BJ (cell line): ENCODE measurements at places on chromosomes 4 and X.

GRCh38 chr4:142348613-142349021, 497.5 kb downstream of the INPP4B start:
- DNase-seq = no peak

DNA sequence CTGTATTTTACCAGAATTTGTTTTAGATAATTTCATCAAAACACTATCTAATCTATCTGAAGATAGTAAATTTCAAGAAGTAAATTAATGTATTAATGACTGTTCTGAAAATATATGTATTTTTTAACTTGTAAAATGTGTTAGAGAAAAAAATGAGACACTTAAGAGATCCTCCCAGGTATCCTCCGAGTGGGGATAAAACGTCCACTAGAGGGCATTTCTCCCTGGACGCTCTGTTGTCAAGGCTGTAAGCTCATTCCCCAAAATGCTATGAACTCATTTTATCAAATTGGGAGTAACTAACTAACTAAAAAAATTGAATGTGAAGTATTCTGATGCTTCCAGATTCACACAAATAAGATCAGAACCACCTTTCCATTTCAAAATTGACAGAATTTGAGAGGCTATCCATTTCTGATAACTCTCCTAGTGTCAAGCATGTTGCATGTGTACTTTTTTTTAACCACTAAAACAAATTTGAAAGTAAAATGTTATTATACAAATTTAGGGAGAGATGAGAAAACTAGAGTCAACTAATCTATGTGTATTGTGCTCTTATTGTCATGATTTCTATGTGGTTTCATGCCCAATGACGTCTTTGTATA, 337.3 kb upstream of the HS3ST1 start:
- no peak for DNase-seq

GRCh38 chrX:44889824-44890223, 16.8 kb downstream of the KDM6A start:
- DNase-seq = no peak

GRCh38 chr4:98564852-98565251, 93.6 kb downstream of the TSPAN5 start:
- no peak for DNase-seq

GRCh38 chr4:77176640-77177039, 19.6 kb downstream of the CCNG2 start:
- no peak for DNase-seq

DNA sequence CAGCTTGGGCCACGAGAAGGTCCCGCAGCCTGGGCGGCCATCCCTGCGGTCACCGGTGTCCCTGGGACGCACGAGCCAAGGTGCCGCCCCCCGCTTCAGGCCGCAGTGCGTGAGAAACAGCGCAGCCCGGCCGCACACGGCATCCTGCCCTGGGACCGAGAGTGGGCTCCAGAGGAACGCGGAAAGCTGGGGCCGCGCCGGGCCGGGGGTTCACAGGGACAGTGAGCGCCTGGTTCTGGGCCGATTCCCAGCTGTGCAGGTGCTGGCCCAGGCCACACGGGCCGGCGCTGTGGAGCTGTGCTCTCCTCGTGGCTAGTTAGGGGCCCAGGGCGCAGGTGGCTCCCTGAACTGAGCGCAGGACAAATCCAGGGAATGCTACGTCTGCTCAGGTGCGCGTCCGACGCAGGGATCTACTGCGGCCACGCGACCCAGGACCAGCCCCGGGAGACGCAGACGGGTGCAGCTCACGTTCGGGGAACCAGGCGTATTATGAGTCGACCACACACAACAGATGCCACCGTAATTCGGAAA, 25.8 kb upstream of the GTPBP6 start:
- no peak for DNase-seq

GRCh38 chr4:94488670-94489069, 36.9 kb downstream of the PDLIM5 start:
- DNase-seq = peak; percentile 82

DNA sequence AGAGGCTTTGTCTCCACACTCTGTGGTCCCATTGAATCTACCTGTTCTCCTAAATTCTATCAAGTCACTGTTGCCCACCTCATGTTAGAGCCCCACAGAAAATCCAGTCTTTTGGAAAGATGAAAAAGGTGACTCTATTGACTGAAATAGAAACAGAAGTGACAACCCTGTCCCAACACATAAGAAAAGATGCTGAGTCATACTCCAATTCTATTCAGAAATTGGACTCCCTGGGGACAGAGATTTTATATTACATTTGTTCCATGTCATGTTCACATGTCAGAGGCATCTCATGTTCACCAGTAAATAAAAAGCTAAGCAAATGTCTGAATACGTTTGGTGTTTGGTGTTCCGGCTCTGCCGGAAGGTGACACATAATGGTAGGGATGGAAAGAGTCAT, 2.9 kb upstream of the GRPR start:
- no peak for DNase-seq

GRCh38 chrX:118530219-118530911, 34.8 kb downstream of the DOCK11 start:
- DNase-seq = no peak

DNA sequence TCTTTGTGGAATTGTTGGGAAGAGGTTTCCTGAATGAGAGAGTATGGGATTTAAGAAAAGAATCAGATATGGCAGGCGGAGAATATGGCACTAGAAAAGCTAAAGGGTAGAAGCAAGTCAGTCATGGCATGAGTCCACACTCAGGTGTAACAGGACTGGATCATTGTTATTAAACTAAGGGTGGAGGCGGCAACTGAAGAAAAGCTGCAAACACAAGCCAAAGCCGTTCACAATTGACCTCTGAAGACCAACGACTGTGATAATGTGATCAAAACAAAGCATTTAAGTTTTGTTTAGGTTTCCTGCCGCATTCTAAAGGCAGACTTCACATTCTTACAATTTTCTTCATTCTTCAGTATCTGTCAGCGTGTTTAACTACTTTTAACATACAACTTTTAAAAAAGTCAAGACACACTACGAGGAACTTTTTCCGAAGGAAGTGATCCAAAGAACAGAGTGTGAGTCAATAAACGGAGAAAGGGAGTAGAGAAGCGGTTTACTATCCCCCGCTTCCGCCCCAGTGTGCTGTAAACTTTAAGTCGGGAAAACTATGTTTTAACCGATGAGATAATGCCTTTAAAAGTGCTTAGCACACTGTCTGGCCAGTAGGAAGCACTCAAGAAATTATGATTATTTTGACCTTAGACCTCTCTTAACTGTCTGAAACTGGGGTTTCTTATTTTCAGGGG, 909 bp upstream of the SLAIN2 start:
- DNase-seq = no peak
